ENCODE measurements at places on chromosomes 3 and 15.

DNA sequence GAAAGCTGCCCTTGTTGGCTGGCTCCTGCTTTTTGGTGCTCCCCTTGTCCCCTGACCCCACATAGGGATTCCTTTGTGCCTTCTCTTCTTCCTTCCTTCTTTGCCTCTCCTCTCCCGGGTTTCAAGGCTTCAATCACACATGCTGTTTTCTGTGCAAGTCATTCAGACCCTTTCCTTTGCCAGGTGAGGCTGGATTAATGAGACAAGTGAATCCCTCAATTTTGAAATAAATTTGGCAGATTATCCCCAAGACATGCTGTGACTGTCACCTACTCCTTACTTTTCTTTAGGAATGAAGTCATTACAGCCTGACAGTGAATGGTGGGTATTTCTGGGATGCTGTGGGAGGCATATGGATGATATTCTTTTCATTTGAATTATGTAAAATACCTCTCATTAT lies 259.0 kb upstream of the RGMA start:
- DNase-seq: no peak

GRCh38 chr15:77525400-77525811 lies 104.7 kb downstream of the HMG20A start:
- DNase-seq: no peak

- no peak for DNase-seq
These were observed 5.0 kb upstream of the TLR9 start for GRCh38 chr3:52230461-52230860.

- no peak for DNase-seq
These were observed 188.5 kb downstream of the FAM43A start for GRCh38 chr3:194874206-194874605.

DNA sequence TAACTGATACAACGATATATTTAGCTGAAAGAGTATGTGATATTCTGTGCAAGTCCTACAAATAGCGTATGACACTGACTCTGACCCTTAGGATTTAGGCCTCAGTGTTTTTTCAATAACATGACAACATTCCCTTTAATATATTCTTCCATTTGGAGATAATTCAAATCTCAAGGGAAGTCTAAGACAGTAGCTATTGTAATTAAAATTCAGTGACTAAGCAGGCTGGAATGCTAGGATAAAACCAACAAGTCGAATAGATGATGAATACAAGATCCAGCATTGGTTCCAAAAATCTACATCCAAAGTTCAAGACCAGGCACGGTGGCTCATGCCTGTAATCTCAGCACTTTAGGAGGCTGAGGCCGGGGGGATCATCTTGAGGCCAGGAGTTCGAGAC lies 56.2 kb downstream of the QTRT2 start:
- DNase-seq: no peak

DNA sequence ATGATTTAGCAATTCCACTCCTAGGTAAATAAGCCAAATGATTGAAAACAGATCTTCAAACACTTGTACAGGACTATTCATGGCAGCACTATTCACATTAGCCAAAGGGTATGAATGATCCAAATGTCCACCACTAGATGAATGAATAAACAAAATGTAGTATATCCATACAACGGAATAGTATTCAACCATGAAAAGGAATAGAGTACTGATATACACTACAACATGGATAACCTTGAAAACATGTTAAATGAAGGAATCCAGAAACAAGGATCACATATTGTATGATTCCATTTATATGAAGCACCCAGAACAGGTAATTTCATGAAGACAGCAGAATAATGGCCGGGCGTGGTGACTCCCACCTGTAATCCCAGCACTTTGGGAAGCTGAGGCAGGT lies 78.2 kb upstream of the IGF1R start:
- no peak for DNase-seq

GRCh38 chr15:25805031-25805430 lies 58.1 kb downstream of the ATP10A start:
- DNase-seq: no peak

DNA sequence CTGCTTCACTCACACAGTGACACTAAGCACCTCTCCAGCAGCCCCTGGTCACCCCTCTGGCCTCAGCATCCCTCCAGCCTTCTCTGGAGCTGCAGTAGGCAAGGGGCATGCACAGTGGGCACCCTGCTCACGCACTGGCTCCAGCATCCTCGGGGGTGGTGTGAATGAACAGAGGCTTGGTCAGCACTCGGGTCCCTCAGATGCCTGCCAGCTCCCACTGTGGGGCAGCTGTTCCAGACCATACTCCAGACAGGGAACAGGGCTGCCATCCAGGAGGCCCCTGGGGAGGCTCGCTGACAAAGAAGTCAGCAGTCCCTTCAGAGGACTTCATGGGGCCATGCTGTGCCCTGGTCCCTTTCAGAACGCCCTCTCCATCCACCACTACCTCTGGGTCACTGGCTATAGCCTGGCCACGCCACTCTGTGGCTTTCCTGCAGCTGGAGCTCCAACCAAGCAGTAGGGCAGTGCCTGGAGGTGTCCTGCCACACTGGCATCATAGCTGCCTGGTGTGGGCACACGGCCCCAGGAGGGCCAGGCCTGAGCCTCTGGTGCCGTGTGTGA lies 26.3 kb downstream of the ALS2CL start:
- DNase-seq: peak; percentile 24

DNA sequence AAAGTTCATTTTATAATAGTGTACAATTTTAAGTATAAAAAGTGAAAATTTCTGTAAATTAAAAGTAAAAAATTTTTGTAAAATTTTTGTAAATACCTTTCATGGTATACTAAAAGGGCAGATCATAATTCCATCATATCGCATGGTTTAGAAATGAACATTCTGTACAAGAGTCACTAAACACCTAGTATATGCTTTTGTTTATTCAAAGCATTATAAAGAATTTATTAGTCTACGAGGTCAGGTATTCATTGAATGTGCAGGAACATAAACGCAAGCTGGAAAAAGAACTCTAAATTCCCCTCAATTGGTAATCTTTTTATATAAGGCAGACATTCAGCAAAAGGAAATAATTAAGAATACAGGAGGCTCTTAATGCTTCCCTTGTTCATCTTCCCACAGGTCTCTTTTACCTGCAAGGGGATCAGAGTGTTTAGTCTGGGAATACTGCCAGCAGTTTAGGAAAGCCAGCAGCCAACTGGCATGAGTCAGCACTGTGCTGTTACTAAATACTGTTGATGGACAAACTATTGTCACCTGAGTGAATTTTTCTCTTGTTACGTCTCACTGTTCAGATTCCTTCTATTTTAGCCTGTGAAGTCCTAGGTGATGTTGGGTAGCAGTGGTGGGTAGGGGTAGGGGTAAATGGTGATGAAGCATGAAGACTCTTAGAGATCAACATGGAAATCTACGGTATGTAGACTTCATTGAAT lies 70.1 kb downstream of the UQCC5 start:
- DNase-seq: no peak

- no peak for DNase-seq
These were observed 167.0 kb upstream of the UBE2E2 start for GRCh38 chr3:23035927-23036640.

DNA sequence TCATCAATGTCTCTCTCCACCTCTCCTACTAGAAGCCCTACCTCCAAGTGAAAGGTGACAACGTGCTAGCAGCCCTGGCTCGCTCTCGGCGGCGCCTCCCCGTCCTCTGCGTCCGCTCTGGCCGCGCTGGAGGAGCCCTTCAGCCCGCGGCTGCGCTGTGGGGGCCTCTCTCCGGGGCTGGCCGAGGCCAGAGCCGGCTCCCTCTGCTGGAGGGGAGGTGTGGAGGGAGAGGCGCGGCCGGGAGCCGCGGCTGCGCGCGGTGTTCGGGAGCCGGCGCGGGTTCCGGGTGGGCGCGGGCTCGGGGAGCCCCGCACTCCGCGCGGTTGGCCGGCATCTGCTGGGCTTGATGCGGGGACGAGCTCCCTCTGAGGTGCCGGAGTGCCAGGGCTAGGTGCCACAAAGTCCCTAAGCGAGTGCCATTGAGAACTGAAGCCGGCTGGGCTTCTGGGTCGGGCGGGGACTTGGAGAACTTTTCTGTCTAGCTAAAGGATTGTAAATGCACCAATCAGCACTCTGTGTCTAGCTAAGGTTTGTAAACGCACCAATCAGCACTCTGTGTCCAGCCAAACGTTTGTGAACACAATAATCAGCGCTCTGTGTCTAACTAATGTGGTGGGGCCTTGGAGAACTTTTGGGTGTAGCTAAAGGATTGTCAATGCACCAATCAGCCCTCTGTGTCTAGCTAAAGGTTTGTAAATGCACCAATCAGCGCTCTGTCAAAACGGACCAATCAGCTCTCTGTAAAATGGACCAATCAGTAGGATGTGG lies 84.8 kb upstream of the ARRDC4 start:
- no peak for DNase-seq

- no peak for DNase-seq
These were observed 539.4 kb downstream of the IGSF11 start for GRCh38 chr3:118495206-118495605.

DNA sequence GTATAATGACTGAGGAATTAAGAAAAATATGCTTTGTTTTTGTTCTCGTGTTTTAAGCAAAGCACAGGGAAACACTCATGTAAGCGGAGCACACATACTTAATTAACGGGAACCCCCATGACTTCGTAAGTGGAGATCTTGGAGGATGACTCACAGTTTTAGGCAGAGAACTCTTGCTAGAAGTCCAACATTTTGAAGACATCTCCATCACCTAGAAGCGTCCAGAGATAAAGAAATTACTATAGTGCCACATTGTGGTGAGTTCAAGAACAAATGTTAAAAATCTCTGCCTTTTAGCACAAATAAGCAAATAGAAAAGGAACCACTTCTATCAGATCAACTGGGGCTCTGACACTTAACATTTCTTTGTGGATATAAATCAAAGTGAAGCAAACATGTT lies 194.1 kb upstream of the ARHGEF26 start:
- DNase-seq: no peak

GRCh38 chr3:171788546-171789351 lies 21.5 kb downstream of the PLD1 start:
- DNase-seq: no peak

- DNase-seq: no peak
These were observed 261.8 kb upstream of the GOLGA6L4 start for GRCh38 chr15:83973816-83974215.

DNA sequence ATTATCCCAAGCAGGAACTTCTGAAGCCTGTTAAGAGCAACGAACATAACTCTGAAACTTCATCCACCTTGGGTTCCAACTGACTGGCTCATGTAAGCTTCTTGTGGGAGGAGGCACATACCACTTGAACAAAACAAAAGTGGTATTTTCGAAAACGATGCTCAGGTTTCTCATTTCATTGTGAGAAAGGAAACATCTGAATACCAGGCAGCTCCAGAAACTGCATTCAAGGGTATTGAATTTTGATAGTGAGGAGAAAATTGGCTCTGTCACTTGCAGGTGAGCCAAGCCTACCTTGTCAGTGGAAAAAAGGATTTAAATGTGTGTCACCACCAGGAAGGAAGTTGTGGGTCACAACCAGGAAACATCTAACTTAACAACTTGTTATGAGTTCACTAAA lies 218.1 kb upstream of the SATB1 start:
- DNase-seq: no peak

- peak; percentile 31 for DNase-seq
These were observed 12.5 kb upstream of the CSPG4 start for GRCh38 chr15:75725006-75725718.

DNA sequence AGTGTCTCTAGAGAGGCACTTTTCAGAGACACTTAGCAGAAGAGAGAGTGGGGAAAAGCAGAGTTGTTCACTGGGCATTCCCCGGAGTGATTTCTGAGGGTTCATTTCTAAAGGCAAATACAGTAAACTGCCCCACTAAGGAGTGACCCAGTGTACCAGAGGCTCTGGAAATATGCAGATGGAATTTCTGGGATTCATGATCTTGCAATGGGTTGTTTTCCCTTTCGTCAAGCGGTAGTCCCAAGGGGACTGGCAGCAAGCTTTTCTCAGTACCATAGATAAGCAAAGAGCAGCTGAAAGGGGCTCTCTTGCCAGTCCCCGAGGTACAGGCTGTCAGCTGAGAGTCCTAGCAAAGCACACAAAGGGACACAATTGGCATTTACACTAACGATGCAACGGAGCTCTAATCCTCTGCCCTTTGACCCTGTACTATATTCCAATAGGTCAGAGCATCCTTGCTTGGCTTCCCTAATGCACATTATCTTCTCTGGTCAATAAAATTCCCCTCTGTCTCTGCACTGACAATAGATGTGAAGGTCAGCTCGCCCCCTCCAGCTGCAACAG lies 155.6 kb downstream of the SEMA6D start:
- no peak for DNase-seq

GRCh38 chr3:100796556-100796955 lies 87.3 kb downstream of the TFG start:
- peak; percentile 2 for DNase-seq

DNA sequence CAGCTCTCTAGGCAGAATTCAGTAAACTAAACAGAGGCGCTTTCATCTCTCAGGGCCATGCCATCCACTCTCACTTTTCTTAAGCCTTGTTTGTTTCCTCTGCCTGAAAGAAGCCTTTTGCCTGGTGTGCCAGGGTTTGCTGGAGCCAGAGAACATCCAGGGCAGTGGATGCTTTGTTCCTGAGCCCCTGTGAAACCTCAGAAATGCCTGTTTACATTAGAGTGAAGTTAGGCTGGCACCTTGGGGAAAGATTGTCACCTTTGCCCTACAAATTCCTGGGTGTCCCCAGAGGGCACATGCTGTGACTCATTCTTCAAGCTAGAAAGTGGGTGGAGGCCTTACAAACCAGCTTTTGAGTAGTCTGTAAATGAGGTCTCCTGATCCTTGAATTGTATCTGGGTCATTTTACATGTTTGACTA lies 10.7 kb upstream of the TRAK1 start:
- DNase-seq: no peak

GRCh38 chr3:139121513-139122220 lies 77.0 kb upstream of the PRR23C start:
- no peak for DNase-seq

DNA sequence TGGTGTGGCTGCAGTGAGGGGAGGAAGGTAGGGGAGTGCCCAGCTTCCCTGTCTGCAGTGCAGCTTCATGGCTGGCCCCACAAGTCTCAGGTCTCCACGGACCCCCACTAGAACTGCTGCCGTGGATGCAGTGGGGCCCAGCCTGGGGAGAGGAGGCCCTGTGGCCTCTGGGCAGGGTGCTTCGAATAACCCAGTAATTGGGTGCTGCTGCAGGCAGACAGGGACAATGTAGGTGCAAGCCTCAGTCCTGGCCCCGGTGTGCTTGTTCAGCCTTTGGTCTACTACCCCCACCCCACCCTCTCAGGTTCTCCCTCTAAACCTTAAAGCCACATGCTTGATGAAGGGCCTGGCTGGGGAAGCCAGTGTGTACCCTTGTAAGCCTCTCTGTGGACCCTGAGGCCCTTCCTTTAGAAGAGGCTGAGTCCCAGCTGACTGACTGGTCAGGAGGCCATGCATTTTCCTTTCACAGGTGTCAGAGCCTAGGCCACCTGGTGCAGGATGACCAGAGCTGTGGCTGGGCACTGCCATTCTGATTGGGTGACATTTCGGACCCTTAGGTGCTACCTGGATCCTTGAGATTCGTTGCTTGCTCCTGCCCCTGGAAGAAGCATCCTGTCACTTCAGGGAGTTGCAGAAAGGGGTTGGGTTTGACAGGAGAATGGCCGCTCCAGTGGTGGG lies 21.1 kb upstream of the EXOG start:
- DNase-seq: no peak
